HuH-7 (cell line): ENCODE measurements at places on chromosomes 5 and 9.

DNA sequence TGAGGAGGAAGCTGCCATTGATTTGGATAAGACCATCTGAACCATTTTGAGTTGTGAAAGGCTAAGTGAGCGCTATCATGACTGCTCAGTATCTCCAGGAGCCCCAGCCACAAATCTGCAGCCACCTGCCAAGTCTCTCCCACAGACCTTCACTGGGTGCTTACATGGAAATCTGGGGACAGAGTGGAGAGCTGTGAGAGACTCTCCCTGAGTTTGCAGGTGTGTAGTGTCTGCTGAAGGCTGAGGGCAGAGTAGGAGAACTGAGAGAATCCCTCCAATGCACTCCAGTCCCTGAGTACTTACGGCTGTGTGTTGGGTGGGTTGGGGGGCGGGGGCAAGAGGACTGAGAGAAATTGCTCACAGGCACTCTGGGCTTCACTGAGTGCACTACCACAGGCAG, 123.7 kb downstream of the PRELID2 start:
- DNase-seq, result no peak

DNA sequence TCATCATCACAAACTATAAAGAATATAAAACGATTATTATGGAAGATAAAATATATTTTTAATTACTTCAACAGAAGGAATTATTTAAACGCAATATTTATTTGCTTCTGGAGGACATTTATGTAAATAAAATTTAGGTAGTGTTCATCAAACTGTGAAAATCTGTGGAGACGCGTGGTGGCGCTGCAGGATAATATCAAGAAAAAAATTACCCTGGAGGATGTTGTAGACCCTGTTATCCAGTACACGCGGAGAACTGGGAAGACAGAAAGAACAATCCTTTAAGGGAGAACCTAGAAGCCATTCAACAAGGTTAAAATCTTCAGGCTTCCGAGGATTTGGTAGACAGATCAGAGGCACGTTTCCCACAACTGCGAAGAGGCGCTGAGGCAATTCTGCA, at the start of gene PCDHB12:
Gene PCDHB12 (plus strand): TSS at position 242 of the 400 bp plus-strand sequence. CDS start 189 bp downstream, outside the sequence.
- DNase-seq, result peak; percentile 43

DNA sequence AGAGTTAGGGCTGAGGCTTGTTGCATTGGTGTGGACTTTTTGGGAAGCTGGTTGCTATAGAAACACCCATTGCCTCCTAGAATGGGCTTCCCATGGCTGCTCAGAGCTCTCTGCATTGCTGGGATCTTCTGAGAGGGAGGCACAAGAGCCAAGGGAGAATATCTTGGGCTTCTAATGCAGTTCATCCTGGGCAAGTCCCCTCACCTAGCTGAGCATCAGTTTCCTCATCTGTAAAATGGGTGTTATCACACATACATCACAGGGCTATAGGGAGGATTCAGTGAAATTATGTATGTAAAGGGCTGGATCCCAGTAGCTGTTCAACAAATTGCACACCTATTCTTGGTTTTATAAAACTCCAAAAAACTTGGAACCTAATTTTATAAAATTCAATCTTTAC, 106.1 kb upstream of the ALDH1B1 start:
- DNase-seq, result no peak

- peak; percentile 74 for DNase-seq
Observed at GRCh38 chr9:70411930-70412831, 2.3 kb downstream of the KLF9 start.

- DNase-seq, result peak; percentile 1
Observed at GRCh38 chr5:101390151-101390908, 487.2 kb upstream of the ST8SIA4 start.

GRCh38 chr5:173868096-173868880, 19.9 kb upstream of the CPEB4 start:
- DNase-seq, result no peak

- no peak for DNase-seq
Observed at GRCh38 chr9:129270205-129270604, 92.1 kb upstream of the IER5L start.

DNA sequence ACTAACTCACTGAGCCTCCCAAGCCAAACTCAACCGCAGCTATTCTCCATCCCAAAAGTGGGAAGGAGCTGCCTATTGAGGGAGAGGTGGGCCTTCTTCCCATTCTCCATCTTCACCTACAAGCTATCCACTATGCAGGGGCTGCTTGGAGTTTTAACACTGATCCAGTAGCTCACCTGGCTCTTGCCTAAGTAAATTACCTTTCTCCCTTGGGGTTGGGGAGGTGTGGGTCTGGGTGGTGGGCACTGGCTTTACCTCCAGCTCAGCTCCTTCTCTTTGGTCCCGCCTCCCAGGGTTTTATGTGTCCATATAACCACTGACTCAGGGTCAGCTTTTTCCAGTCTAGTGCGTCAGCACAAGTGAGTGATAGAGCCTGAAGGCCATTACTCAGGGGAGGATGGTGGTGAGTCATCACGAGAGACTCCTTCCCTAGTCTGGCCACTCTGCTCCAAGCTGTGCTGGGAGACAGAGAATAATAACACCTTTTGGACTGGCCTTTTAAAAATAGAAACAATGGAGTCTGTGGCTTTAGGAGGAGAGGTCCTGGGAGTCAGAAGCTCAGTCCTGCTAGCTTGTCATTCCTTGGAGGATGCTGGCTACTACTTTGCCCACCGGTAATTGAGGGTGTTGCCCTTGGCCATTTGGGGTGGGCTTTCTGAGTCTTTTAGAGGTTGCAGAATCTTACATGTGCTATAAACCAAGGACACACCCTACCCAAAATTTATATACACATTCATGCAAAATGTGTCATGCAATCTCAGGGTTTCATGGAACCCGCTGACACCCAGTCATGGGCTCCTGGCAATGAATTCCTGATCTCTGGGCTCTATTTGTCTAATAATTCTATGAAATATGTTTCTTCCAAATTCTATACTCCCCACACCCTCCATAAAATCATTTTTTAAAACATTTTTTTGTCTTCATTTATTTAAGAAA, 35.6 kb upstream of the ATP6V1G1 start:
- peak; percentile 37 for DNase-seq

DNA sequence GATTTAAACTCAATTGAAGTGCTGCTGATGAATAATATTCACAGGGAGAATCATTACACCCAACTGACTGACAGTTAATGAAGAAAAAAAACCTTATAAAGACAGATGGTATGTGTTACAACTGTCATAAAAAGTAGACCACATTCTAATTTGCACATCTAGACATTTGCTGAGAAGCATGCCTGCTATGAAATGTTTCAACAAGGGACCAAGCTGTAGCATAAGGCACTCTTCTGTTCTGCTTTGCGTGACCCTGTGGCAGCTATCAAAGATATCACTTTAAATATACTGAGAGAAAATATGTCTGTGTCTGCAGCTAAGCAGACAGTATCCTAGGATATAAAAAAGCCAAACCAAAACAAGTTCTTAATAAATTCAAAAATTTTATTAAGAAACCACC, 153.7 kb downstream of the TMEM232 start:
- DNase-seq, result no peak

DNA sequence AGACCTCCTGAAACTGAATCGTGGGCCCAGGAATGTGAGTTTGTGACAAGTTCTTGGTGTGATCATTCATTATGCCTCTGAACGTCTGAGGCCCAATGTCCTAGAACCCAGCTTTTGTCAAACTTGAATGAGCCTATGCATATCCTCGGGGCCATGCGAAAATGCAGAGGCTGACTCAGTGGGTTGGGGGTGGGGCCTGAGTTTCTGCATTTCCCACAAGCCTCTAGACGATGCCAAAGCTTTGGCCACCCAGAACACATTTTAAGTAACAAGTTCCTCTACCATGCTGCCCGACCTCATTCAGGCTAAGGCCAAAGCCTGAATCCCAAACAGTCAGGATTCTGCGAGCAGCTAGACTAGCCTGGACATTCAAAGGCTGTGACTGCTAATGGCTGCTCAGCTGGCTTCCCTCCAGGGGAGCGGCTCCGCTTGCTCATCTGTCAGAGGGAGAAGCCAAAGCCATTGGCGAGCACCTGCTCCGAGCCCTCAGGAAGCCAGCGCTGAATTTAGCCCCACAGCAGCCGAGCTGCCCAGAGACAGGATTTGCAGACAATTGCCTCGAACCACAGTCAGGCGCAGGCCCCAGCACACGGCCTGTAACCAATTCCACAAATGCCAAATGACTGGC, 177.5 kb downstream of the ZDHHC21 start:
- DNase-seq, result no peak

GRCh38 chr5:98095072-98095471, 678.4 kb upstream of the RGMB start:
- no peak for DNase-seq

GRCh38 chr5:112795342-112795741, 57.7 kb downstream of the APC start:
- no peak for DNase-seq

GRCh38 chr5:76358-77169, 15.4 kb upstream of the PLEKHG4B start:
- no peak for DNase-seq

- no peak for DNase-seq
Observed at GRCh38 chr9:1580215-1580614, 434.9 kb upstream of the SMARCA2 start.

GRCh38 chr5:77832938-77833337, 56.8 kb upstream of the TBCA start:
- no peak for DNase-seq

GRCh38 chr5:59371525-59372127, 521.9 kb downstream of the PDE4D start:
- no peak for DNase-seq

- DNase-seq, result no peak
Observed at GRCh38 chr9:72871685-72872084, 81.2 kb downstream of the ALDH1A1 start.

GRCh38 chr9:125317704-125318103, 56.1 kb downstream of the GAPVD1 start:
- DNase-seq, result no peak

DNA sequence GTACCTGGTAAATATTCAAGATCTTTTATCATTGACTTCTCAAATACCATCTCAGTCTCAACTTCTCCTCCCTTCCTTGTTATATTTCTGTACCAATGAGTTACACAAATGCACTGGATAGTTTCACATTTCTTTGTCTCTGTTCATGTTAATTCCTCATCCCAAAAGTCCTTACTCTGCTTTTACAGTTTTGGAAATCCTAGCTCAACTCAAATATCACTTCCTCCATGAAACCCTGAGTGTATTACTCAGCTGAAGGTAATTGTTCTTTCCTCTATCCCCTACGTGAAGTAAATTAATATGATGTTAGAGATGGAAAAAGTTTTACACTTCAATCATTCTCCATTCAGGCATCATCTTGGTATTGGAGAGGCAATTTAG, 241.5 kb downstream of the TLE4 start:
- no peak for DNase-seq

DNA sequence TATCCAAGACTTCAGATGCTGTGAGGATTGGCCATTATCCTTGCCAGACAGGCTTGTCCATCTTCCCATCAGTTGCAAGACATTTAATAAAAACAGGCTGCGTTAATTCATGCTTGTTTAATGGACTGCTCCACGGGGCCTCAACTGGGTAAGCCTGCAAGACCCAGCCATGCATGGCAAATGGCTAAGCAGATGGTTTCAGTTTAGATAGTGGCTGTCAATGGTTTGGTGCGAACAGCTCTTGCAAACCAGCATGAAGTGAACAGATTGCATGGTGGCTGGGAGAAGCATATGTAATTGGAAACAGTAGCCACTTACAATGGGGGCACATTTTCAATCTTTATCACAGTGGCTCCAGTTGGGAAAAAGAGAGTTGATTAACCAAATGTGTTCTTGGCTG, 628.2 kb upstream of the KLF4 start:
- no peak for DNase-seq

DNA sequence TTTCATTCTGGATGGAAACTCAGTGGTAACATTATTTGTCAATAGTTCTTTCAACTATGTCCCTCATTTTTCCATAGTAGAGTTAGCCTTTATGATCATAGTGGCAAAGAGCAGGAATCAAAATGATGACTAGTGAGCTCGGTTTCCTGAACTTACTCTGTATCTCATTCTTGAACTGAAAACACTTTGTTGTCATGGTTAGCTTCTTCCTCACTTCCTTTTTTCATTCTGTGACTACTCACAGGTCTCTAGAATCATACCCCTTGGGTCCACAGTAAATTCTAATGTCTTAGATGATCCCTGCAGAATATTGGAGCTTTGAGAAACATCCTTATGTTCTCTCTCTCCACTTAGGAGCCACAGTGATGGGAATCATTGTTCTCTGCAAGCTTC, 29.4 kb upstream of the RECK start:
- DNase-seq, result no peak

DNA sequence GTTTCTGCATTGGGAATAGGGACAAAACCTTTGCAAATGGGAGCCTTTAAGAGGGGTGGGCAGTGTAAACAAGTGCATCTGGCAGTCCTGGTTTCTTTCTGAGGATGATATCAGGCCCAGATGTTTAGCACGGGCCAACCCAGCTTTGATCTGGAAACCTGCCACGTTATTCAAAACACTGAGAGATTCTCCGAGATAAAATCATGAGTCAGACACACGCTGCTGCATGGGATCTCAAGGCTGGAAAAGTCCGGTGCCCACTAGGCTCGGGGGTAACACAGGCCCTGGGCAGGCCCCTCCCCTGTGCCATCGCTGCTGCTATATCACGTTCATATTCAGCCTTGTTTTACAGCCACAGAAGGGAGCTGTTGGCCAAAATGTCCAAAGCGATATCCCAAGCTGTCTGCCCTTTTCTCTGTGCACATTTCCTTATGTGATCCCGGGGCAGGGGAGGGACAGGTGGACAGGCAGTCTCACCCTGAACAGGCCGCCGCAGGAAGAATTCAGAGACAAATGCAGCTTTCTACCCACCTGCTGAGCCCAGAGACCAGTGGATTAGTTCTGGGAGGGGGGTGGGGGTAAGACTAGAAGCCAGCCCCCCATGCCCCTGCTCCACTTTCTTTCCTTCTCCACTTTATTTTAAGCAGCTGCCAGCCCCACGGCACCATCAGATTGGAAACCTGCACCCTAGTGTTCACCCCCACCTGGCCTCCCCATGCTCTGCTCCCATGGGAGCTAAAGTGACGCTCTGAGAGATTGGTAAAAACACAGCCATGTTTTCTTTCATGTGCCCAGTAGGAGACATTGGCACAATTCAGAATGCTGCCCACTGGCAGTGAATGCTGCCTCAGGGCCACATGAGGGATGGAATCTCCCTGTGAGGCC, 63.1 kb downstream of the TMOD1 start:
- DNase-seq, result no peak

- DNase-seq, result no peak
Observed at GRCh38 chr5:18397371-18397770, 763.1 kb downstream of the TAF11L14 start.

GRCh38 chr9:110571801-110572483, 7.6 kb downstream of the SVEP1 start:
- DNase-seq, result no peak

DNA sequence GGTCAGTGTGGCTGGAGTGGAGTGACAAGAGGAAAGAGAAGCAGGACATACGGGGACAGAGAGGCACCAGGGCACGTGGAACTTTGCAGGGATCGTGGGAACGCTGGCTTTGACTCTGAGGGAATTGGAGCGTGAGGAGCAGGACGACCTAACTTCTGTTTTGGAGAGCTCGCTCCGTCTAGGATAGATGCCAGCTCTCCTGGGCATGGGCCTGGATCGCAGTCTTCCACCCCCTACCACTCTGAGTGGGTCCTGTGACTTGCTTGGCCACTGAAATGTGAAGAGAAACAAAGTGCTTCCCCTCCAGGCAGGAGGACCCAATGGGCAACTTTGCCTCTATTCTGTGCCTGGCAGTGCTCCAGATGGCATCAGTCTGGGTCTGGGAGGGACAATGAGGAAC, 8.7 kb upstream of the SH3PXD2B start:
- no peak for DNase-seq

GRCh38 chr5:180101451-180102105, 30.0 kb upstream of the RNF130 start:
- no peak for DNase-seq
